ENCODE measurements at places on chromosomes 2 and 18. TPM values are rescaled to one million over a fixed set of nuclear protein-coding genes. Genes with fewer than 3 reads are reported as not detected.

XDH gene
- total RNA-seq = not detected

VSNL1 gene
- not detected for total RNA-seq

RAX gene
- not detected for total RNA-seq

IL1RL1 gene
- 21.9 TPM for total RNA-seq

OSR1 gene
- total RNA-seq = not detected

GAREM1 gene
- total RNA-seq = 0.53 TPM

FIGN gene
- total RNA-seq = 0.13 TPM

DNAH6 gene
- total RNA-seq = under 0.01 TPM

MBP gene
- total RNA-seq = 6.1 TPM

KCNIP3 gene
- 0.15 TPM for total RNA-seq

COLEC11 gene
- total RNA-seq = not detected

GAD1 gene
- total RNA-seq = not detected

STRADB gene
- total RNA-seq = 32.0 TPM

SALL3 gene
- not detected for total RNA-seq

SERPINB13 gene
- not detected for total RNA-seq

RPL37A gene
- 1,616 TPM for total RNA-seq

CRYBA2 gene
- total RNA-seq = not detected

DNAH7 gene
- not detected for total RNA-seq

KLHL41 gene
- total RNA-seq = not detected

ASIC4 gene
- not detected for total RNA-seq

SLC8A1 gene
- 0.34 TPM for total RNA-seq
